ENCODE measurements at places on chromosomes 3 and 15.

DNA sequence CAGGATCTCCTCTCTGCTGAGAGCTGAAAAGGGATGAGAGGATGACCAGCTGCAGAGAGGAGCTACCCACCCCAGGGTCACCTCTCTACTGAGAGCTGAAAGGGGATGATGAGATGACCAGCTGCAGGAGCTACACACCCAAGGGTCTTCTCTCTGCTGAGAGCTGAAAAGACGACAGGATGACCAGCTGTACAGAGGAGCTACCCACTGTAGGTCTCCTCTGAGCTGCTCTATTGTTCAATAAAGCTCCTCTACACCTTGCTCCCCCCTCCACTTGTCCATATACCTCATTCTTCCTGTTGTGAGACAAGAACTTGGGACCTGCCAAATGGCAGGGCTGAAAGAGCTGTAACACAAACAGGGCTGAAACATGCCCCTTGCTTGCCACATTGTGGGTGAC is 149.9 kb downstream of the FMN1 start:
- DNase-seq: no peak

GRCh38 chr3:131470377-131470776 is 32.4 kb downstream of the MRPL3 start:
- no peak for DNase-seq

DNA sequence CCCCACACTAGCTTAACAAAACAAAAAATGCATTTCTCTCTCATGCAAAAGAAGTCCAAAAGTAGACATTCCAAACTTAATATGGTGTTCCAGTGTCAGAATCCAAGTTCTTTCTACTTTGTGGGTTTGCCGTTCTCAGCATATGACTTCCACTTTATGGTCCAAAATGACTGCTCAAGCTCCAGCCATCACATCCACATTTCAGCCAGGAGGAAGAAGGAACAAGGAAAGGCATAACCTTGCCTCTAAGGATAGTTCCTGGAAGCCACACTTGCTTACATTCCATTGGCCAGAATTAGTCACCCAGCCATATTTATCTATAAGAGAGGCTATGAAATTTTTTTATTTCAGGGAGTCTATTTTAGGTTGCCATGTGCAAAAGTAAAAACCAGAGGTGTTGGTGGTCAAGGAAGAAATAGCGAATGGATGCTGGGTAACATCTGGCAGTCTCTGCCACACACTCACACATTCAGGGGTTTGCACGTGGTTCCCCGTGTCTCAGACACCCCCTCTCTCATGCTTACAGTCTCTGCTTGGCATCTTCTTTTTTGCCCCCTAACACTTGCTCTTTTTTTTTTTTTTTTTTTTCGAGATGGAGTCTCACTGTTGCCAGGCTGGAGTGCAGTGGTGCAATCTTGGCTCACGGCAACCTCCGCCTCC is 69.3 kb downstream of the RPL39L start:
- no peak for DNase-seq

- peak; percentile 54 for DNase-seq
These were observed 48.4 kb downstream of the TMEM44 start for GRCh38 chr3:194584866-194585265.

DNA sequence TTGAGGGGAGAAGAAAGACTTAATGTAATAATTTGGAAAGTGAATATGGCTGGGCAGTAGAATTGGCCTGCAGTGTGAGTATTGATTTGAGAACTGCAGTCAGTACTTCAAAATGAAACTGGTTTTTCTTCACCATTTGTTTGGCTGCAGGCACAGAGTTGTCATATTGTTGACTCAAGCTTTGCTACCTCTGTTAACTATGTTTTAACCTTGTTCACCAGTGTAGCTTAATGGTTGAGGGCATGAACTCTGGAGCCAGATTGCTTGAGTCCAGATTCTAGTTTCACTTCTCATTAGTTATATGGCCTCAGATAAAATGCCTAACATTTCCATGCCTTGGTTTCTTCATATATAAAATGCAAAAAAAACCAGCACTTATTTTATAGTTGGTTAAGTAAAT is 64.1 kb downstream of the CFAP44 start:
- no peak for DNase-seq

GRCh38 chr3:15217841-15218267 is 11.8 kb downstream of the CAPN7 start:
- no peak for DNase-seq

DNA sequence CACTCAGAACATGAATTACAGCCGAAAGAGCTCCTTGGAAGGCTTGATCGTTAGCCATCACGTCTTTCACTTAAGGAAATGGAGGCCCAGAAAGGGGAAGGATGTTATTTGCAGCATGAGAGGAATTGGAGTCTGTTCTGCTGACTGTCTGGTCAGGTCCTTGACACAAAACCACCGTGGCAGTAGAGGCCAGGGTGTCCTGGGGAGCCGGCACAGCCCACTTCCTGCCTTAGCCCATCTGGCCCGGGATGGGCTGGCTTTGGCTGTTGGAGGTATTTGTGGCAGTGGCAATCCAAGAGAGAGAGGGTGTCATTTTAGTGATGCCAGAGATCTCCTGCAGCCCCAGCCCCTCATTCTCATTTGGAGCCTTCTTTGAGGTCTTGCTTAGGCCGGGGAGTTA is 37.4 kb downstream of the ST6GAL1 start:
- no peak for DNase-seq

DNA sequence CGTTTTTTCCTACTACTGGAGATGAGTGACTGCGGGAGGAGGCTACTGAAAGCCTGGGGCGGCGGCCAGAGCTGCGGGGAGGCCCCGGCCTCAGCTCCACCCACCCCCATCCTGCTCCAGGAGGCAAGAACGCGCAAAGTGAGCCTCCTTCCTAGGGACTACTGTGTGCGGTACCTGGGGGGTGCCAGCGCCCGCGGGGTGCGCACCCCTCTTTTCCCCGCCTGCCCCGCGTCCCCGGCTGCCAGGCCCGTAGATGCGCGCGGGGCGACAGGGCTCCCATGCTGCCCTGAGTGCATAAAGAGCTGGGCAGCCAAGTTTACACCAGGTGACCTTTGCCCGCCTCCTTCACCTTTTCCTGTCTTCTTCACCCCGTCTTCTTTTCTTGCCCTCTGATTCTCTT is 2.5 kb upstream of the USF3 start:
- peak; percentile 41 for DNase-seq

GRCh38 chr3:100653604-100654294 is 44.3 kb downstream of the ADGRG7 start:
- no peak for DNase-seq

GRCh38 chr3:29568355-29568754 is 287.5 kb downstream of the RBMS3 start:
- DNase-seq: no peak
